ENCODE measurements at places on chromosomes 4 and X.

DNA sequence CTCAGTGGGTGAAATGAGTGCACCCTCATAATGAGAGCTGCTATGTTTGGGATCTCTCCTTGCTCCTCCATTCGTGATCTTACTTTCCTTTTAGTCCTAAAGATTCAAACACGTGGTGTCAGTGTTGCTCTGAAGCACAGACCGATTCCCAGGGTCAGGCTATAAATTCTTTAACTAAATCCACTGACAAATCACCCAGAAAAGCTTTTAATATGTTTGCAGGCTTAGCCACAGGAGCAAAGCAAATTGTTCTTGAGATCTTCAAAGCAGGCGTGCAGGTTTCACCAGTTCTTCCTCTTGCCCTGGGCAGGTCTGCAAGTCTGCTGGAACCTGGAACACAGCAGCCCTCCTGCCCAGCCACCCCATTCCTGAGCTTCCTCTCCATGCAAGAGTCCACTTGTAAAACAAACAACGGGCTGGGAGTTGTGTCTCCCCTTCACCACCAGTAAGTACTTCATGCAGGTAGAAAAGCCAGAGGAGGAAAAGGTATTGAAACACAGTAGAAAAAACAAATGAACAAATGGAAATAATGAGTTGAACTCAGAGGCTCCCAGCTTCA, 70.1 kb upstream of the ENPP6 start:
- no peak for DNase-seq

- no peak for DNase-seq
These were observed 43.7 kb downstream of the UGT8 start for GRCh38 chr4:114642173-114642780.

GRCh38 chr4:115841871-115842270, 728.5 kb upstream of the NDST4 start:
- DNase-seq = no peak

GRCh38 chrX:8201896-8202331, 30.8 kb upstream of the VCX2 start:
- no peak for DNase-seq

- no peak for DNase-seq
These were observed 1344.3 kb downstream of the ADGRL3 start for GRCh38 chr4:62544428-62544827.

- DNase-seq = no peak
These were observed 744 bp downstream of the NPY5R start for GRCh38 chr4:163344147-163345125.

DNA sequence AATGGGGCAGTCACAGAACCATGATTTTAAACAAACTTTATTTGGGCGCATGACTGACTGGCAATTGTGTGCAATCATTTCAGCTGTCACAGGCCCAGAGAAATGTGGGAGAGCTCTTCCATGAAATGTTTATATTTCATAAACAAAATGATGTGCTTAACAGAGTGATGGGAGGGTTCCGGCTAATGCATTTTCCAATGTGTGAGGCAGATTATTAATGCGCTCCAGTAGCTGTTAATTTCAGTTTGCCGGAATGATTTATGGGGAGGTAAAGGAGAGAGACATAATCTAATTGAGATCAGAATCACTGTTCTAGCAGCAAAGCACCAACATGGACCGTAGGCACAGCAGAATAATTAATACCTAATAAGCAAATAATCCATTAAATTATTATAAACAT, 55.6 kb downstream of the NKX6-1 start:
- DNase-seq = no peak

DNA sequence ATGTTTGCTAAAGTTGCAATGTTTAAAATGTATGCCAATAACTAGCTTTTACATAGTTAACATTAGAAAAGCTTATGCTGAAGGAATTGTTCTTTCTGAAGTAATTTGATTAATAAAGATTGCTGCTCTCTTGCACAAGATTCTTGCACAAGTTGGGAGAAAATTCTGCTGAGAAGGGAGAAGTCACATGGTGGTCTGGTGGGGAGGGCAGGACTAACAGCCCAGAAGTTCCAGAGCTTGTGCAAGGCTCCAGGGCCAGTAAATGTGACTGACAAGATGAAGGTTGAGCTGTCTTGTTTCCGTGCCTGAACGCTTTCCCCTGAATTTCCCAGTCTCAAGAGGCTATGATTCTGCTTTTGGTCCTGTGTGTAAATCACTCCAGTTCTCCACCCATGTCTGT, 112.9 kb upstream of the VCX start:
- DNase-seq = no peak

- no peak for DNase-seq
These were observed 41.2 kb downstream of the LONRF3 start for GRCh38 chrX:119015407-119016237.

- DNase-seq = no peak
These were observed 21.4 kb upstream of the NOX1 start for GRCh38 chrX:100895365-100896075.

GRCh38 chr4:143289370-143289769, 47.3 kb upstream of the GAB1 start:
- DNase-seq = no peak

- no peak for DNase-seq
These were observed 31.4 kb downstream of the PPP1R2C start for GRCh38 chrX:42746606-42747005.

DNA sequence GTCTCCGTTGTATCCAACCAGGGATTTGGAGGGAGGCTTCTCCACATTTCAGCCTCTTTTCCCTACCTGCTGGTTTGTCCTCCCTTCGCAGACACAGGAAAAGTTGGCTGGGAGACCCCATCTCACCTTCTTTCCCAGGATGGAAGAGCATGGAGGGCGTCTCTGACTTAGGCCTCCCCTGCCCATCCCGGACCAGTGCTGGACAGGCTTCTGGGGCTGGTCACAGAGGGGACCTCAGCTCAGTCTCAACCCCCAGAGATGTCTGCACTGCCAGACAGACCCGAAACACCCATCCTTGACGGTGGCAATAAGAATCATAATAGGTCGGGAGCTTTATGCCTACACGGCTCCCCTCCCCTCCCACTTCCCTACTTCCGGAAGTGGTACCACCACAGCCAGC, 1.6 kb downstream of the WFS1 start:
- DNase-seq = no peak

DNA sequence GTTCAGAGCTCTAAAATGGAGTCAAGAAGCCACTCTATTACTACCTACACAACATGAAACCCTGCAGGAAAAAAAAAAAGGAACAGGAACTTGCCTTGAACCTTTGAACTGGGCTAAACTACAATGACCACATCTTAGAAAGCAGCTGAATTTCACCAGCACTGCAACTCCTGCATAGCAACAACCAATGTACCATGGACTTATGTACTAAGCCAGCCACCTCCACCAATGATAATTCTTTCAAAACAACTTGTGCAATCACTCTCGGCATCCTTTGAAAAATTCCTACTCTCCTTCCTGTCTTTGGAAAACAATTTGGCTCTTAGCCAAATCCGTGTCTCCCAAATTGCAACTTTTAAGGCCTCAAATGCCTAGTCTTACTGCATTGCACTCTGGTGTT, 26.8 kb upstream of the FMR1 start:
- DNase-seq = no peak

GRCh38 chrX:103688946-103689345, 2.4 kb upstream of the MORF4L2 start:
- DNase-seq = peak; percentile 11

DNA sequence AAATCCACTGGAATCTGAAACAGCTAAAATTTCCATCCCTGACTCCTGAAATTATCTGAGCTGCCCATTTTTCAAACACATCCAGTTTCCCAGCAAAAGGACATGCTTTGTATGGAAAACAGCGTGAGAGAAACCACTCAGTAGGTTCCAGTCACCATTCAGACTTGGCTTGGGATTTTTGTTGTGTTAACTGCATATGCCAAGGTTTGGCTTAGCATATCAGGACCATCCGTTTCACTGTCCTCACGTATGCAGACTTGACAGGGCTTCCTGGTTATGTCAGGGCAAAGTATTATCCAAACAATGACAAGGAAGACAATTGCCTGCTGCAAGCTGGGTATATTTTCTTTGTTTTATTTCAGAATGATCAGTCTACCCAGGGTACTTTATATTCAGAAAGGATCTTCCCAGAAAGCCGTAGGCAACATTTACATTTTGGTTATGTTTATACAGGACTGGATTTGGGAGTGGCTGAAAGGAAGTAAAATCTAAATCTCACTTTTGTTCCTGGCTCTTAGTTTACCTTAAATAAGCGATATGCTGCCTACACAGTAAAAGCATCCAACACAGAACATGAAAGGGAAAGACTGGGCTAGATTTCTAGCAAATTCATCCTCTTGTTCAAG, 41.3 kb upstream of the CCKAR start:
- no peak for DNase-seq

DNA sequence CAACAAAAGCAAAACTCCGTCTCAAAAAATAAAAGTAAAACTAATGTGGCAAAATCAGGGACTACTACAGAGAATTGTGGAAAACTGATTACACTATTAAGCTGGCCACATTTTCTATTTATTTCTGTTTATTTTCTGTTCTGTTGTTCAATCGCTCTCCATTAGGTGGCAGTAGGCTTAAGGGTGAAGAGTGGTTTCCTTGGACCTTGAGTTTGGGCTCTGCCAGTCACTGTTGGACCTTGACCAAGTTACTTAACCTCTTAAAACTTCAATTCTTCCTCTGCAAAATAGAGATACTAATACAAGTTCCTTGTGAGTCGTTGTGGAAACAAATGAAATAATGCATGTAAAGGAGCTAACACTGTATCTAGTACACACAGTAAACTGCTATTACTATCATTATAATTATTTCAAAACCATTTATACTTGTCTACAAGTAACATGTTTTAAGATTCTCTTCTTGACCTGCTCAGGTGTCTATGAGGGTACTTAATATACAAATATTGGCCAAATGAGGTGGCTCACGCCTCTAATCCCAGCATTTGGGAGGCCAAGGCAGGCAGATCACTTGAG, 15.2 kb downstream of the HSD17B11 start:
- no peak for DNase-seq

DNA sequence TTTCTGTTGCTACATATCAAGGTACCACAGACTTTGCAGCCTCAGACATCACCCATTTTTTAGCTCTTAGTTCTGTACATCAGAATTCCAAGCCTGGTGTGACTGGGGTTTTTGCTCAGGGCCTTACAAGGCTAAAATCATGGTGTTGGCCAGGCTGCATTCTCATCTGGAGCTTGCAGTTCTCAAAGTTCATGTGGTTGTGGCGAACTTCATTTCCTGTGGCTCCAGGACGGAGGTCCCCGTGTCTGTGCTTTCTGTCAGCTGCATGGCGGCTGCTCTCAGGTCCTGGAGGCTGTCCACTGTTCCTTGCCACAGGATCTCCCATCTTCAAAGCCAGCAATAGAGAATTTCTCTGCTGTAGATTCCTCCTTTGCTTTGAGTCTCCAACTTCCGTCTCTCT, 157.4 kb downstream of the STIM2 start:
- DNase-seq = no peak

GRCh38 chrX:103797691-103798090, 21.1 kb downstream of the PLP1 start:
- no peak for DNase-seq

DNA sequence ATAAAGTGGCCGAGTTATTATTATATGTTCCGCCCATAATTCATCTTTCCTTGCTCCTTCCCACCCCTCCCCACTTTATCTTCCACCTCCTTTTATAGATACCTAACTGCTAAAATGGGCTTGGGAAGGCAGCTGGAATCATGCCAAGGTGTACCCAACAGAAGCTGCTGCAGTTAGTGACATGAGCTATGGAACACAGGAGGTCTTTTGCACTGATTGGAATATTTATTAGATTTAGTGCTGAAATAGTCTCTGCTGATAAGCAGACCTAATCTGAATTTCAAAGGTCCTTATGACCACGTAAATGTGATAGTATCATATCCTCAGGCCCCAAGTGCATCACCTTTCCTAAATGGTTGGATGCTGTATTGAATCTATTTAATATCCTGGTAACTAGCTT, 64.9 kb downstream of the HMGB2 start:
- DNase-seq = no peak

- no peak for DNase-seq
These were observed 45.3 kb downstream of the SLC9A6 start for GRCh38 chrX:136030303-136031191.

DNA sequence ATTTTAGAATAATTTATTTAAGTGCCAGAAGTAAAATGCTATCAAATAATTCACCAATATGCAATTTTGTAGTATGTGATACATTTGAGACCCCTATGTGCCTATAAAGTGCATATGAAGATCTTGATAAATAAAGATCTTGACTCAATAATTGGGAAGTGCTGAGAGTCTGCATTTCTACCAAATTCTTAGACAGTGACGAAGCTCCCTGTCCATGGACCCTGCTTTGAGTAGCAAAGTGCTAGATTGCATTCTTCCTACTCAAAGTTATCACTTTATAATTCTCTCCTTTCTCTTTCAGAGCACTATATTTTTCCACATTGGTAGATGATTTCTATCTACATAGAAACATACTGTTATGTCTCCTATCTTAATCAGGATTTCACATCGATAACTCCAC, 1393.9 kb downstream of the ARAP2 start:
- DNase-seq = no peak

- DNase-seq = no peak
These were observed 53.5 kb downstream of the TMEM131L start for GRCh38 chr4:153519687-153520086.

GRCh38 chrX:117987373-117987772, 129.2 kb downstream of the KLHL13 start:
- DNase-seq = no peak

GRCh38 chrX:30027636-30028035, 187.7 kb upstream of the MAGEB2 start:
- DNase-seq = no peak

- DNase-seq = no peak
These were observed 618.6 kb upstream of the CPEB2 start for GRCh38 chr4:14383652-14384051.

DNA sequence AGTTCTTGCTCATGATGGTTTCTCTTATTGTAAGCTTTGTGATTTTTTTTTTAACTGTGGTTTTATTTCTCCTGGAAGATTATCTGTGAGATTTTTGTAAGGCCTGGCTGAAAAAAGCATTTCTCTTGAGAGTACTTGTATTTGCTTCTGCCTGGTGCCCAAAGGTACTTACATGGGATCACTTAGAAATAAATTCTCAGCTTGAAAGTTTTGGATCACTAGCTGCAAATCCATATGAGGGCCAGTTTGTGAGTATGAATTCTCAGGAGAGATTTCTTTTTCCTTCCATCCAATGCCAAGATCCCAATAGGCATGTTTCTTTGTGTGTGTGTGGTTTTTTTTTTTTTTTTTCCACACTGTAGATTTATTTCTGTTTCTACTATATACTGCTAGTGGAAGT, 1884.7 kb upstream of the PCDH7 start:
- DNase-seq = peak; percentile 1

DNA sequence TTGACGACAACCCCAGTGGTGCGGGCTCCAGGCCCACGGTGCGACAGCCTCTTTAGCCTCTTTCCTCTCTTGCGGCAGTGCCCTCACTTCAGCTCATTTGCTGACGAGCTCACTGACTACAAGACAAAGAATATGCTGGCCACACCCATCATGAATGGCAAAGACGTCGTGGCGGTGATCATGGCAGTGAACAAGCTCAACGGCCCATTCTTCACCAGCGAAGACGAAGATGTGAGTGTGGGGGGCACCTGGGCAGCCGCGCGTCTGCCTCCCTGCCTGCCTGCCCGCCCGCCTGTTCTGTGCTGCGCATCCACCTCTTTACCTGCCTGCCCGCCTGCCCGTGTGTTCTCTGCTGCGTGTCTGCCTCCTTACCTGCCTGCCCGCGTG, 9.2 kb downstream of the PDE6B start:
- DNase-seq = no peak
